GOT3 (cell line): ENCODE measurements at places on chromosomes 11 and 22.

GRCh38 chr11:112237451-112237850 lies 11.2 kb downstream of the PTS start:
- no peak for DNase-seq

- no peak for DNase-seq
Measured at GRCh38 chr11:94217705-94218104, 86.7 kb upstream of the IZUMO1R start.

- DNase-seq: no peak
Measured at GRCh38 chr11:2998073-2998850, 6.1 kb upstream of the NAP1L4 start.

GRCh38 chr11:112627588-112628045 lies 333.6 kb upstream of the NCAM1 start:
- no peak for DNase-seq

- no peak for DNase-seq
Measured at GRCh38 chr11:94749369-94749768, 18.8 kb upstream of the AMOTL1 start.

DNA sequence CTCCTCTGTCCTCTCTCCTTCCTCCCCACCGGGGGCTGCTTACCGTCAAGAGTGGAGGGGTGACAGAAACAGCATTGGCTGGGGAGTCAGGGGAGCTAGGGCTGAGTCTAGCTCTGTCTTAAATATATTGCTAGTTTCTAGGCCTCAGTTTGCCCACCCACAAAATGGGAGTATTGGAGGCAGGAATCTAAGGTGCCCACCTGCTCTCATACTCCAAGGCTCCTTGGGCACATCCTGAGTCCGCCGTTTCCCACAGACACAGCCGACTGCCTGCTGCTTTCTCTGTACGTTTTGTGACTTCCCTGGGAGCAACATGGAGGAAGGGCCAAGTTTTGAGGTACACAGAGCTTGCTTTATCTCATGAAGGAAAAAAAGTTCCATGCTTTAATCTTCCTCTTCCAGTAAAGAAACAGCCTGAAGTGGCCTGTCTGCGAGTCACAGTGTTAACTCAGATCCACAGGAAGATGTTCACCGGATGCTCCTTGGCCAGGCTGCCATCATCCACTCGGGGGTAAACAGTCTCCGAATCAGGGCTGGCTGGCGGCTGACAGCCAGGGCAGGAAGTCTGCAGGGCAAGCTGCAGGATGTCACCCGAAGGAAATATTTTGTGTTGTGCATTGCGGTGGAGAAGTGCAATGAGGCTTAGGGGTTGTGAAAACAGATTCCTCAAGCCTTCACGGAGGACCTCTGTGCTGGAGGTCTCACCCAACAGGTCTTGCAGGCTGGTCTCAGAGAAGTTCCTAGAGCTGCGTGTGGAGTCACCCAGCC lies 11.0 kb upstream of the CERK start:
- no peak for DNase-seq

DNA sequence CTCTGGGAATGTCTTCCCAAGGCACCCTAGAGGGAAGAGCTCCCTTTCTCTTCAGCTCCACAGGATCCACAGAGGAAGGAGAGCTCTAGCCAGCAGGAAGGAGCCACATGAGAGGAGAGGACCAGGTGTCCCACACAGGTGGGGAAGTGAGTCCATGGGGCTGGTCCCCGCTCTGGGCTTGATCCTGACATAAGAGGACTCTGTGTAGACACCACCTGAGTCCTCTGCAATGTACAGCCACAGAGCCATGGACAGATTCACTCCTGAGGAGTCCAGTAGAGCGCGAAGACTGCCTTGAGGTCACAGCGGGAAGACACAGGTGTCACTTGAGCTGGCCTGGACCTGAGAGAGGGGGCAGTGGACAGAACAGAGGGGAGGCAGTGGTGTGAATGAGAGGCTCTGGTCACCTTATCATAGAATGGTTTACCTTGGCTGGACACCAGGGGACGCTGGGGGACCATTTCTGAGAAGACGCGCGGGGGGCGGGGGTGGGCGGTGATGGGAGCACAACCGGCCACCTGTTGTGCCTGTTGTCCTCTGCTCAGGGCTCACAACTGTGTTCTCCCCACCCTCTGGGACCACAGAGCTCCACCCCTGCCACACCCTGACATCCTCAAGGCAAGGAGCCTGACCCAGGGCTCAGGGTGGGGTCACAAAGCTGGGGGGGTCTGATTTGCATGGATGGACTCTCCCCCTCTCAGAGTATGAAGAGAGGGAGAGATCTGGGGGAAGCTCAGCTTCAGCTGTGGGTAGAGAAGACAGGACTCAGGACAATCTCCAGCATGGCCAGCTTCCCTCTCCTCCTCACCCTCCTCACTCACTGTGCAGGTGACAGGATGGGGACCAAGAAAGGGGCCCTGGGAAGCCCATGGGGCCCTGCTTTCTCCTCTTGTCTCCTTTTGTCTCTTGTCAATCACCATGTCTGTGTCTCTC lies 128.2 kb downstream of the ZNF280B start:
- DNase-seq: no peak

GRCh38 chr11:67698247-67698646 lies 23.8 kb upstream of the ALDH3B2 start:
- no peak for DNase-seq

DNA sequence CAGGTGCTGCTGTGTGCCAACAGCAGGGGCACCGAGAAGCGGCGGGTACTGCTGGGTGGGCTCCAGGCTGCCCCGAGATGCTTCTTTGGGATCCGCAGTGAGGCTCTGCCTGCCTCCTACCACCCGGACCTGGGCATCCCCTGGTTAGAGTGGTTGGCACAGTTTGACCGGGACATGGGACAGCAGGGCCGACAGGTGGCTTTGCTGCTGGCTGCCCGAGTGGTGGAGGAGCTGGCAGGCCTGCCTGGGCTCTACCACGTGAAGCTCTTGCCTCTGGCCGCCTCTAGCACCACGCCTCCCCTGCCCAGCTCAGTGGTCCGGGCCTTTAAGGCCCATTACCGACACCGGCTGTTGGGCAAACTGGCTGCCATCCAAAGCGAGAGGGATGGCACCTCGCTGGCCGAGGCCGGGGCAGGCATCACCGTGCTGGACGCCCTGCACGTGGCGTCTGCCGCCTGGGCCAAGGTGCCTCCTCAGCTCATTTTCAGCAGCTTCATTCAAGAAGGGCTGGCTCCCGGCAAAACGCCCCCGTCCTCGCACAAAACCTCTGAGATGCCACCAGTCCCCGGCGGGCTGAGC lies 1.9 kb downstream of the TIGD3 start:
- DNase-seq: no peak

GRCh38 chr11:34679681-34680080 lies 58.8 kb downstream of the EHF start:
- DNase-seq: no peak

DNA sequence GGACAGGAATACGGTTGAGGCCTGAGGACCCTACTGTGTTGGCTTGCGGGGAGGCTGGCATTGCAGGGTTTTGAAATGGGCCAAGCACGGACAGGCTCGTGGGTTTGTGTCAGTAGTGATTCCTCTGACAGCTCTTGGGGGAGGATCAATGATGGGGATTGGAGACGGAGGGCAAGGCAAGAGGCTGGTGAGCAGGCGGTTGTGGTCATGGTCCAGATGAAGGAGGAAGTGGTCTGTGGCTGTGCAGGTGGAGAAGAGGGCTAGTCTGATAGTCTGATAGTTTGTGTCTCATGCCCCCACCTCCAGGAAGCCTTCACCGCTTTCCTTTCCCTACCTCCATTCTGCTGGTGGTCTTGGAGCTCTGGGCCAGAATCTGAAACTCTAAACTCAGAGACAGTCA lies 3.0 kb downstream of the MAFF start:
- no peak for DNase-seq

- DNase-seq: no peak
Measured at GRCh38 chr11:120209746-120210625, 846 bp upstream of the OAF start.

- DNase-seq: no peak
Measured at GRCh38 chr11:126194121-126194543, 17.3 kb downstream of the RPUSD4 start.

DNA sequence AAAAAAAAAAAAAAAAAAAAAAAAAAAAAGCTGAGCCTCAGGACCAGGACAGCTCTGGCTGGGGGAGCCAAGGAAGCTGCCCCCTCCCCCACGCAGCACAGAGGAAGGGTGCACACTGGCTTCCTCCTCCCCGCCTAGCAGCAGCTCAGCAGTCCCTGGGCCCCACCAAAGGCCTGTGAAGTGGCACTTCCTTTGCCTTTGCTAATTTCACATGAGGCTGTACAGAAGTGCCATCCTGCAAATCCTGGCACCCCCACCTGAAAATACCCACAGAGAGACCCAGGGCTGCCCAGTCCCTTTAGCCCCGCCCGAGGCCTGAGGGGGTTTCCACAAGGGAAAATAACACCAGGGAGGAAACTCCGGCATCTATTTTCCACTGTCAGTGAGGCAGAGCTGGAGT lies 3.9 kb downstream of the RHOG start:
- DNase-seq: no peak

- no peak for DNase-seq
Measured at GRCh38 chr11:134579724-134580609, 167.9 kb upstream of the B3GAT1 start.

GRCh38 chr11:2669634-2670469 lies 29.9 kb downstream of the KCNQ1OT1 start:
- no peak for DNase-seq

- DNase-seq: no peak
Measured at GRCh38 chr11:80007616-80008015, 566.8 kb upstream of the TENM4 start.

- DNase-seq: no peak
Measured at GRCh38 chr11:96229354-96229977, 113.5 kb downstream of the MAML2 start.

GRCh38 chr22:50218996-50219727 lies 18.4 kb downstream of the SELENOO start:
- no peak for DNase-seq

DNA sequence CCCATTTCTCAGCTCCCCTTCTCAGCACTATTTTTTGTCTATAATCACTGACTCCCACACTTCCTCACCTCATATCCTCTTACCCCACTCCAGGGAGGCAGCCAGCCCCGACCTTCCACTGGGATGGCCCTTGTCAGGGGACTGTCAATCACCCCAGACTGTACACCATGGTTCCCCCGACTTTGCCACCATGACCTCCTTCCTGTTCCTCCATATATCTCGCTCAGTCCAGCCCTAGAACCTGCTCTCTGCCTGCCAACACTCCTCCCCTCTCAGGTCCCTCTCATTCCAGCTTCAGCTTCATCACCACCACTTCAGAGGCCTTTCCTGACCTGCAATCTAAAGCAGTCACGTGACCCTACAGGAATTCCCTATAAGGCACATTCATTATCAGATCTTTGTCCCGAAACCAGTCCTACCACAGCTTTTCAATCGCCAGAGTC lies 16.5 kb downstream of the PRPF19 start:
- no peak for DNase-seq

GRCh38 chr11:75582506-75582894 lies 20.4 kb downstream of the SERPINH1 start:
- DNase-seq: no peak

- DNase-seq: no peak
Measured at GRCh38 chr11:96234866-96235441, 108.0 kb downstream of the MAML2 start.

DNA sequence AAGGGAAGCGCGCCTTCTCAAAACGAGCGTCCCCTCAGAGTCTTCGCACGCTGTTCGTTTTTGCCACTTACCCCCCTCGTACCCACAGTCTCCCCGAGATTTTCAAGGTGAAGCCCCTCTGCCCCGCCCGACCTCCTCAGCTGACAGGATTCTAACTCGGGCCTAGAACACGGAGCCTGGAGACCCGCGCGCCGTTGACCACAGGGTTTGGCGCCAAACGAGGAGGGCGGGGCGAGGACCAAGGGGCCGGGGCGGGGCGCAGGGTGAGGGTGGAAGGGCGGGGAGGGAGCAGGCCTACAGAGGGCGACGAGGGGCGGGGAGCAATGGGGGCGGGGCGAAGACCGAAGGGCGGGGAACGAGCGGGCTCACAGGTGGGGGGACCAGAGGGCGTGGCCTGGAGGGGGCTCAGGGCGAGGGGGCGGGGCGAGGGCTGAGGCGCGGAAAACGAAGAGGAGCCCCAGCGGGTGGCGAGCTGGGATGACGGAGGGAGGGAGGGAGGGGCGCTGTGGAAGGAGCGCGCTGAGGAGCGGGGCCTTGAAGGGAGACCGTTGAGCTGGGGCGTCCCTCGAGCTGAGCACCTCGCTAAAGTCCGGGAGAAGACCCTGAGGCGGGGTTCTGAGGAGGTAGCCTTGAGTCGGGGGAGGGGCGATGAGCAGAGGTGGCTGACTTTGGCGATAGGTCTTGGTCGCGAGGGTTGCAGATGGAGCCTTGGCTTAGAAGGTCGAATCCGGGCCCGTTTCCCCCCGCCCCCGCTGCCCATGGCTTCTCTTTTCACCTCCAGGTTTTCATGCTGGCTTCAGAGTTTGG lies at the start of gene DMC1:
Gene DMC1, minus strand, starts transcription at position 212 of the 807 bp plus-strand sequence. CDS start 1,927 bp downstream, outside the sequence.
- peak; percentile 85 for DNase-seq

DNA sequence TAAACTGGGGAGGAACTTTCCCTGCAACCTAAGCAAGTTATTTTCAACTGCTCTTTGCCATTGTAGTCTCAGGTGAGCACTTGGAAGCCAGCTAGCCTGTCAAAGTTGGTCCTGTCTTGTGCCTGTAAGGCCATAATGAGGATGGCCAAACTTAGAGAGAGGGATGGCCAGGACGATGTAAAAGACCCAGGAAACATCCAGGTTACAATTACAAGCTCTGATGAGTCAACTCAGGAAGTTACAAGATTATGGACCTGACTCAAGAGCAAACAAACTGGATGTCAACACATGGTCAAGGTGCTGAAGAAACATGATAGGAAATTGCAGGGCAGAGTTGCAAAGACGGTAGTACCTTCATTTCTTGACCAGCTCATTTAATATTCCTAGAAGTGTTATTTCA lies 1.6 kb downstream of the GTPBP1 start:
- no peak for DNase-seq

GRCh38 chr11:12728417-12728816 lies 54.2 kb downstream of the TEAD1 start:
- no peak for DNase-seq

GRCh38 chr11:60937144-60937527 lies 12.9 kb downstream of the TMEM132A start:
- DNase-seq: no peak

GRCh38 chr11:71420455-71421241 lies 27.5 kb downstream of the DHCR7 start:
- no peak for DNase-seq

DNA sequence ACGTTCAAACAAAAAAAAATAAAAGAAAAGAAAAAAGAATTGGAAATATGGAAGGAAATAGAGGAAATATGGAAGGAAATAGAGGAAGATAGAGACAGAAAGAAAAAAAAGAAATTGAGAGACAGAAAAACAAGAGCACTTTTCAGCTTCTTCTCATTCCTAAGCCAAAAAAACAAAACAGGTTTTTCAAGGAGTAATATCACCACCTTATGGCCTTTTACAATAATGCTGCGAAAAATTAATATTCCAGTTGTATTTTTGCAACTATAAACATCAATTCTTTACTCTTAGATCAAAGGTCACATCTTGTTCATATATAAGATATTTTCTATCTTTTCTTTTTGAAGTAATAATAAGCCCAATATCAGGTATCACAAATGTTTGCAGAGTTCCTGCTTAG lies 328.3 kb downstream of the FAT3 start:
- DNase-seq: no peak
